ENCODE measurements at places on chromosomes 11 and 22.

DNA sequence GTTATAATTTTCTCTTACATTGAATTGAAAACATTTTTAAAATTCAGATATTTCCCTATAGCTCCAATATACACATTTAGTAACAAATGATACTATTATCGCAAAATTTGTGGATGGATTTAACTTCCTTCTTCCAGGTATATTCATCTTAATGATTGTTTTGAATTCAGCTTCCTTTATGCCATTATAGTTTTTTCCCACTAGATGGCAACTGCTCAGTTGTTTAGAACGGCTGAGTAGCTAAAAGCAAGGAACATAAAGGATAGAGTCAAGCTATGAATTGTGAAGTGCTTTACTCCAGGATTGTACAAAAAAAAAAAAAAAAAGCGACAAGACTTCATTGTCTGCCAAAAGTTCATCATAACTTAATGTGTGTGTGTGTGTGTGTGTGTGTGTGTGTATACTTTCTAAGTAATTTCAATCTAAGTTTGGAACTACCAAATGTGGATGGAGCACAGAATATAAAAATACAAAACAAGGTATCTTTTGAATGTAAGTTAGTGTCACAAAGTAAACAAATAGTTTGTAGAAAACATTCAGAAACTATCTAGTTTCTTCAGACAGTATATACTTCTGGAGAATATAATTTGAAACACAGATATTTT, 846.4 kb downstream of the DLG2 start:
- no peak for DNase-seq

GRCh38 chr11:132937016-132937415, 595.3 kb downstream of the OPCML start:
- DNase-seq = no peak

GRCh38 chr11:29435421-29435820, 581.4 kb downstream of the KCNA4 start:
- no peak for DNase-seq

GRCh38 chr22:46671824-46672432, 51.7 kb downstream of the GRAMD4 start:
- no peak for DNase-seq

DNA sequence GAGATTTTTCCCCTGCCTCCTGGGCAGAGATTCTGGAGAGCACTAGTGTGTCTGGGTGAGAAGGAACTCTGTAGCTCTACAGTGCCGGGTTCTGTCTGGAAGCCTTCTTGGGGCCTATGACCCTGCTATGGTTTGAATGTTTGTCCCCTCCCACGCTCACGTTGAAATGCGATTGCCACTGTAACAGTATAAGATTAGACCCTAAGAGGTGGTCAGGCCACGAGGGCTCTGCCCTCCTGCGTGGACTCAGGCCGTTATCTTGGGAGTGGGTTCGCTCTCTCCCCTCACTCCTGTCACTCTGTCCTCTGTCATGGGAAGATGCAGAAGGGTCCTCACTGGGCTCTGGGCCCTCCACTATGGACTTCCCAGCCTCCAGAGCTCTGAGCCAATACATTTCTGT, 3.5 kb downstream of the AP5B1 start:
- no peak for DNase-seq

GRCh38 chr11:19432370-19433061, 191.8 kb upstream of the E2F8 start:
- no peak for DNase-seq

DNA sequence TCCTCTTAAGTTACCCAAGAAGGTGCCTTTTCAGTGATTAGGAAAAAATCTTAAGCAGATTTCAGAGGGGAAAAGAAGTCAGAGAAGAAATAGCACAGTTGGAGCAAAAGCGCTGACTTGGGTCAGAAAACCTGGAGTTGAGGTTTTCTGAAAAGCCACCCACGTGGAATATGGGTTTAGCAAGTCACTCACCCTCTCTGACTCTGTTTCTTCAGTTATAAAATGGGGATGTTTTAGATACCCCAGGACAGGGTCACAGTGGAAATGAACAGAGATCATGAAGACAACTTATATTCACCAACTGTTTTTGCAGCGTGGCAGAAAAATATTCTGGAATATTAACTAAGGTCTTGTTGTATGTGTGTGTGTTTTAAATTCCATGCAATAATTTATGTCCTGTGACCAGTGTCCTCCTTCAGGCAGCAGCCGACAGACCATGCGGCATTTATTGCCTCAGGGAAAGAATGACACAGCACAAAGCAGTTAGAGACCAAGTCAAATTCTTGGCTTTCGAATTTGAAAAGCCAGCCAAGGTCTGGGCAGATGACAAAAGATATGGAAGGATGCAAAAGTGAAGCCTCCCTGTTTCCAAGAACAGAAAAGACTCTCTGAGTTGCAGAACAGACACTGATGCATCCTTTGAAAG, 119.9 kb downstream of the MIAT start:
- DNase-seq = no peak

DNA sequence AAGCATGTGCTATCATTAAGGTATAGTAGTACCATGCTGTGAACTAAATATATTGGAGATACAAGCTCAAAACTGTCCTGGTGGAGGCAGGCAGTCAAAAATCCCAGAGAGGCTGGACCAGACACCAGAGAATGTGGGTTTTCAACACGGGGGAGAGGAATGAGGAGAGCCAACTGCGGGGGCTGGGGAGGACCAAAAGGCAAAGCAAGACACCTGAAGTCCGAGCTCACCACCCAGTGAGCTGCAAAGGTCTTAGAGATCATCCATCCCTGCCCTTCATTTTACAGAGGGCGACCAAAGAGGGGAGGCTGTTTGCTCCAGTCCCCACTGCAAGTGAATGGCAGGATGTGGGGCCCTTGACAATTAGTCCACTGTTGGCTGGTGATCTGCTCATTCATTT, 10.0 kb downstream of the RIBC2 start:
- DNase-seq = no peak

- DNase-seq = no peak
Measured at GRCh38 chr11:69220561-69221051, 64.9 kb downstream of the SMIM38 start.

DNA sequence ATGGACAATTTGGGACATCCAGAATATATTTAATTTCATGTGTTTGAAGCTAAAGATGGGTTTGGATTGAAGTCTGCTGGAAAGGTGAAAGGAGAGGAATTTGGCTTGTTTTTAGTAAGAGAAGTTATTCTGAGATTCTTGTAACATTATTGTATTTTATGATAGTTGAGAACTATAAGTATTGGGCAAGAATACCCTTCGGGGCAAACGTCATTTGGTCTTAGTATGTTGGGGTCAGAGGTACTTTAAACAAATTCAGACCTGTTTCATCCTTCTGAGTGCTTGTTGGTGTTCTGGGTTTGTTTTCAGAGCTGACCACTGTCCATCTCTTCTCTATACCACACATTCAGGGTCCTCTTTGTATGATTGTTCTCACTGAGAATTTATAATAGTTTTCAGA, 19.5 kb downstream of the PANX1 start:
- no peak for DNase-seq

DNA sequence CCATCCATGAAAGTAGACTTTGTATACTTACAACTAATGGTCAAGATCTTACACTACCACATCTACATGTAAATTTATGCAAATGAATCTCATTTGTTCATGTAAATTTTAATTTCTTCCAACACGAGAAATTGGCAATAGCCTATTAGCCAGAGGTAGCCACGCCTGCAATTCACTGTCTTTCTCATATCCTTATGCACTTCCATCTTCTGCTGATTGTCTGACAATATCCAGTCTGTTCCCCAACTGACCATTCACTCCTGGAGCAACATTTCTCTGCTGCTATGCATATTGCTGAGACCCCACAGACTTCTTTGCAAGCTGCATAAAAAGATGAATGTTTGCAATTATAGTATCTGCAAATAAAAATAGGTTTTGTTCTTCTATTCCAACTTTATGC, 2.5 kb downstream of the NNMT start:
- DNase-seq = no peak

DNA sequence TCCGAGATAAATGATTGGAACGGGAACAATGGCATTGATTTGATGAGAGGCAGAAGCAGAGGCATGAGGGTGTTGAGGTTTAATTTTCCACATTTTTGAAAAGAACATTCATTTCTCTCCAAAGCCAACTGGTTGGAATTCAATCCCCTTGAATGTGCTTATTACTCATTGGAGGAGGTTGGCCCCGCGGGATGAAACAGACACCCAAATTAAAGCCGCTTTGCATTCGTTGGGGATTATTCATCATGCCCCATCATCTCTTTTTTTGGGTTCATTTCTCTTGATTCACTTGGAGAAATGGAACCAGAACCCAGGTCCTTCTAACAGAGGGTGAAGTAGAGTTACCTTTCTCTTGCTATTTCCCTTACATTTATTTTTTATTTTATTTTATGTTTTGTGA, 47.6 kb upstream of the PARVG start:
- no peak for DNase-seq
